ENCODE measurements at places on chromosomes 3 and 15.
A peak's percentile ranks its signal among the peaks of the same experiment; 100 is the strongest.

DNA sequence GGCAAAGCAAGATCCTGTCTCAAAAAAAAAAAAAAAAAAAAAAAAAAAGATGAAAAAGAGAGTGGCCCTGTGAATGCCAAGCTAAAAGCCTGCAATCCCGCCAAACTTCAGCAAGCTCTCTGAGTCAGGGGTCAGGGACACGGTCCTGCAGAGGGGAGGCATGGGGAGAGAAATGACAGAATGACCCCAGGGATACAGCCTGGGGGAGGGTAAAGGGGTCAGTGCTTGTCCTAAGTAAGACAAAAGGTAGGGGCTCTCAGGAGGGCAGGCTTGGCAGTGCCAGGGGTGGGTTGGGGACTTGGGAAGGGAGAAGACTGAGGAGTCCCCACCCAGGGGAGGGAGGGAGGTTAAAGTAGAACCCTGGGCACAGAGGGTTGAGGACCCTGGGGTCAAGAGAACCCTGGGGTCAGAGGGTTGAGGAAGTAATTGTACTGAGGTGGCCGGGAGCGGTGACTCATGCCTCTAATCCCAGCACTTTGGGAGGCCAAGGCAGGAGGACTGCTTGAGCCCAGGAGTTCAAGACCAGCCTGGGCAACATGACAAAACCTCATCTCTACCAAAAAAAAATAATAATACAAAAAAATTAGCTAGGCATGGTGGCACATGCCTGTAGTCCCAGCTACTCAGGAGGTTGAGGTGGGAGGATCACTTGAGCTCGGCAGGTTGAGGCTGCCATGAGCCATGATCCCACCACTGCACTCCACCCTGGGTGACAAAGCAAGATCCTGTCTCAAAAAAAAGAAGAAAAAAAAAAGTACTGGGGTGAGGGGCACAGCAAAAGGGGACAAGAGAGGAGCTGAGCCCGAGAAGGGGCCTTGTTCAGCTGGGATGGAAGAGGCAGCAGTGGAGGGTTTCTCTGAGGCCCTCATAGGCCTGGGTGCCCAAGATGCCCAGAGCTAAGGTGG, 5.2 kb upstream of the SEMA3B start:
- peak; percentile 58 for DNase-seq

DNA sequence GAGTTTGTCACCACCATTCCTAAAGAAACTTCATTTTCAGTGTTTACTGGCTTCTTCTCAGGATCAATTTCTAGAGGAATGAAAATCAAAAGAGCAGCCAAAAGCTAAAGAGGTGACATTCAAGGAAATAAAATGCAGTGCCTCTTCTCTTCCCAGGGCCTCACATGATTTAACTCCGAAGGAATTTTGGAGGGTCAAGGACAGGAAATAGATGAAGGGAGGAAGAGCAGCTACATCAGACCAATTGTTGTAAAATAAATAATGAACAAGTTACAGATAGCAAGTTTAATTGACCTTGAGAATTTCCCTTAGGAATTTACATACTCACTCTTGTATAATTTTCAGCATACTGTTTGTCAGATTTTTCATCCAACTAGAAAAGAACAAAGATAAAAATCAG, 78.1 kb downstream of the LRRFIP2 start:
- peak; percentile 76 for DNase-seq

DNA sequence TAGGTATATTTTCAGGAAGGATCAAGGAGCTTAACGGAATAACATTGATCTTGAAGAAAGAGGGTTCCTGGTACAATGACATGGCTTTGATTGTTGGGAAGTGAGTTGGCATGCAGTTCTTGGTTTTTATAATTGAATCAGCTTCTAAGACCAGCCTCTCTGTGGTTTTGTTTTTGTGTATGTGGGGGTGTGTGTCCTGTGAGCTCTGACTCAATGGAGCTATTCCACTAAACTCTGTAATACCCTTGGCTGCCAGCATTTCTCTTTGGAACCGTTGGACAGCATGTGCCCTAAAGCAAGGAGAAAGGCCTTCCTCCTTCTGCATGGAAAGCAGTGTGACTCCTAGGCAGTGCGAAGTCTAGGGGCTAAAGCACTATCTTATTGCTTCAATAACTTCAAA, 124.8 kb downstream of the EDEM1 start:
- no peak for DNase-seq

DNA sequence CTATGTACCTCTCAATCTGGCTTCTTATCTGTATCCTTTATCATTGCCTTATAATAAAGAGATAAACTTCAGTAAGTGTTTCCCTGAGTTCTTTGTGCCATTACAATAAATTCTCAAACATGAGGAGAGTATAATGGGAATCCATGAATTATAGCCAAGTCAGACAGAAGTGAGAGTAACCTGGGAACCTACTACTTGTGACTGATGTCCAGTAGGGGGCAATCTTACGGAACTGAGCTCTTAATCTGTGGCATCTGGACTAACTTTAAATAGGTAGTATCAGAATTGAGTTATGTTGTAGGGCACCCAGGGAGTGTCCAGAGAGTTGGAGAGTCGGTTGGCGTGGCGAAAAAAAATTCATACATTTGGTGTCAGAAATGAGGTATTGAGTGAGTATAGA, 542.6 kb downstream of the ZBBX start:
- DNase-seq: peak; percentile 17

DNA sequence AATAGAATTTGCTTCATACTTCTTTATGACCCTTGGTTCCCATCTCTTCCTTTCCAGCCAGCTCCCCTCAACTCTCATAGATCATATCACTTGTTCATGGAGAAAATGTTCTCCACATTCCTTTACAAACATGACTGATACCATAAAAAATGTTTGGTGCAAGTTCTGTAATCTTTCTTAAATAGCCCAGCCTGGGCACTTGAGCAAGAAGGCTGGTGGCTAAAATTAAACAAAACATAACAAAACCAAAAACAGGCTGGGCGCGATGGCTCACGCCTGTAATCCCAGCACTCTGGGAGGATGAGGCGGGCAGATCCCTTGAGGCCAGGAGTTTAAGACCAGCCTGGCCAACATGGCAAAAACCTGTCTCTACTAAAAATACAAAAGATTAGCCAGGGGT, 8.9 kb upstream of the POLR2M start:
- peak; percentile 50 for DNase-seq

DNA sequence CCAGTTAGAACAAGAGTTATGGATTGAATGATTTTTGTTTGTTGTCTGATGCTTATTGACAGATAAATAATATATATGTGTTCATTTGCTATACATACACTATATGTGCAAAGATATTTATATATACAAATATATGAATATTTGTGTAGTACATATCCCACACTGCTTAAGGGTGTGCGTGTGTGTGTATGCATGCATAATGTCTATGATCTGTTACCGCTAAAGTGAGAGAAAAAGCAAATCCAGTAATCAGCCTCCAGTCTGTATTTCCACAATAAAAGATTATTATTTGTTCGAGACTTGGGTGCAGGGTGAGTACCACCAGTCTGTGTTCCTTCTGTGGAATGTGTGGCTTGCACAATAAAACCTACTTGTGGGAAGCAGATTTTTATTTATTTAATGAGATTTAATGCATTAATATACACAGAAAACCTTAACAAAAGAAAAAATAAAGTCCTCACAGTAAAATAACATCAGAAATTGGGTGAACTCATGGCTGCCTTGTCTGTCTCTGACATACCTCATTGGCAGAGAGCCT, 366.0 kb upstream of the TBL1XR1 start:
- no peak for DNase-seq

- DNase-seq: no peak
Observed at GRCh38 chr3:193552923-193553322, 1.8 kb downstream of the ATP13A4 start.

DNA sequence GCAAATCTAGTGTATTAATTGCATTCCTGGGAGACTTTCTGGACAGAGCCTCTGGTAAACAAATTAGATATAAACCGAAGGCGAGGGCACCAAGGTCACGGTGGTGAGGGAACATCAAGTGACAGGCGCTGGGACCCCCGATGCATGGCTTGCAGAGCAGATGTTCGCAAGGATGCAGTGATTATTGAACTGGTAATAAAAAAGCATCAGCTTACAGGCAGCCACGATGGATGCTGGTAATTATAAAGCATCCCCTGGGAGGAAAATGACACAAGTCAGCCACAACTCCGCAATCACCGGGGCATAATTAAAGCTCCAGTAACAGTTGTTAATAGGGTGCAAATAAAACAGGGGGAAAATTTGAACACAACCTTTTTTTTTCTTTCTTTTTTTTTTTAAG, 231.1 kb upstream of the DPH6 start:
- no peak for DNase-seq

GRCh38 chr3:133121450-133121849, 83.3 kb downstream of the TMEM108 start:
- no peak for DNase-seq

DNA sequence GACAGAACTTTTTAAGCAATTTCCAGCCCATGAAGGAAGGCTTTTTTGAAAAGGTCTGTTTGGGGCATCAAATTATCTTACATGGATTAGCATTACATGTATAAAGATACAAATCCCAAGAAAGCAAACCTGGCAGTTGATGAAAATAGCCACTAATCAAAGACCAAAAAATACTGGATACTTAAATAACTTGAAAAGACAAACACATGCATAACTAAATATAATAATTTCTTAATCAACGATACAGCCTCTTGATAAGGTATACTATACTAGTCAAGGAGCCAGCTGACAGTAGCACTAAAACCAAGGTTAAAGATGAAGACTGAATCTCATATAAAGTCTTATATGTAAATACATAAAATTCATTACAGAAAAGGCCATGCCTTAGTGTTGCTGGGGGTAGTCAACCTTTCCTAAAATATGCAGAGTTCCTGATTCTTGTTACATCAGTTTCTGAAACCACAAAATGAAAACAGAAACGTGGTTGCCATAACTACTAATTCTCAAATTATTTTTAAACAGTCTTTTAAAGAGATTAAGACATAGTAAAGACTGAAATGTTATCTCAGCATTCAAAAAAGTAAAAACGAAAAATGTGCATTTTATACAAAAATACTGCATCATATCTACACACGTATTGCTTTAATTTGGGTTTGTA, 2.0 kb downstream of the ANKRD28 start:
- DNase-seq: peak; percentile 82

DNA sequence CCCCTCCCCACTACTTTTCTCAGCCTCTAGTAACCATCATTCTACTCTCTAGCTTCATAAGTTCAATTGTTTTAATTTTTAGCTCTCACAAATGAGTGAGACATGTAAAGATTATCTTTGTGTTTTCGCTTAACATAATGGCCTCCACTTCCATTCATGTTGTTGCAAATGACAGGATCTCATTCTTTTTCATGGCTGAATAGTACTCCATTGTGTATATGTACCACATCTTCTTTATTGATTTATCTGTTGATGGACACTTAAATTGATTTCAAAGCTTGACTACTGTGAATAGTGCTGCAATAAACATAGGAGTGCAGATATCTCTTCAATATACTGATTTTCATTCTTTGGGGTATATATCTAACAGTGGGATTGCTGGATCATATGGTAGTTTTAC, 699.8 kb upstream of the NR2F2 start:
- DNase-seq: no peak

DNA sequence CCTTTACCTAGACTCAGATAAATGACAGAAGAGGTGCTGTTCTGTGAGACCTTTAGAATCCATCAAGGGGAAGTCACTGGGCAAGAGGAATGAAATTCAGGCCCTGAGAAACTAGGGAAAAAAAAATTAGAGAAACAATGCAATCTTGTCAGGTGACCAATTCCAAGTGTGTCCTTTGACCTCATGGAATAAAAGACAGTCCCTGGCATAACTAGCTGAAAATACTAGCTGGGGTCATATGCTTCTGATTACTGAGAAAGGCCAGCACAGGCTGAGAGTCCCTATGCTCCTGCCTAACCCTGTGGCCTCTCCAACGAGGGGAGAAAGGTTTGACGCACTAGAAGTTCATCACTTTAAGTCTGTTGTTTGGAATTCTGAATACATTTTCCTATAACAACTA, 167.3 kb downstream of the XXYLT1 start:
- DNase-seq: peak; percentile 20

GRCh38 chr3:101938262-101938847, 89.0 kb downstream of the NFKBIZ start:
- DNase-seq: peak; percentile 25

DNA sequence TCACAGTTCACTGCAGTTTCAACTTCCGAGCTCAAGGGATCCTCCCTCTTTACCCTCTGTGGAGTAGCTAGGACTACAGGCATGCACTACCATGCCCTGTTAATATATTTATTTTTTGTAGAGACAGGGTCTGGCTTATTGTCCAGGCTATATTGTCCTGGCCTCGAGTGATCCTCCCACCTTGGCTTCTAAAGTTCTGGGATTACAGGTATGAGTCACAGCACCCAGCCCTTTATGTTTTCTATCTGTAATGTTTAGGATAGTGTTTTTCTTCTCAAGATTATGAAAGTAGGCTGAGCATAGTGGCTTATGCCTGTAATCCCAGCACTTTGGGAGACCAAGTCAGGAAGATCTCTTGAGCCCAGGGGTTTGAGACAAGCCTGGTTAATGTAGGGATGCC, 11.9 kb upstream of the SCG3 start:
- no peak for DNase-seq

DNA sequence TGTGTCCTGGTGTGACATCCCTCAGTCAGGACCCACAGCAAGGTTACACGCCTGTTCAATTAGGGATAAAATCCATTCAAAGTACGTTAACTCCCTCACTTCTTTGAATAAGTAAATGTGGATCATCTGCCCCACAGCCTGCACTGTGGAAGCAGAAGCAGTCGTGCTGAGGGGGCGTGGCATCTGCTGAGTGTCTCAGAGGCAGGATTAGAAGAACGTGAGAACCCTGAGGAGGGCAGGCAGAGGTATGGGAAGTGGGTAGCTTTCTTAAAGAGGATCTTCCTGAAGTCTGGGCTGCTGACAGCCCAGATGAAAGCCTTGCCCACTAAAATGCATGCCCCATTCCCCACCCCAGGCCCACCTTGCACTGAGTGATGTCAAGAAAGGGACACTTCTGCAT, 28.5 kb downstream of the CRABP1 start:
- DNase-seq: no peak

GRCh38 chr3:134317106-134317947, 56.9 kb downstream of the AMOTL2 start:
- peak; percentile 94 for DNase-seq

DNA sequence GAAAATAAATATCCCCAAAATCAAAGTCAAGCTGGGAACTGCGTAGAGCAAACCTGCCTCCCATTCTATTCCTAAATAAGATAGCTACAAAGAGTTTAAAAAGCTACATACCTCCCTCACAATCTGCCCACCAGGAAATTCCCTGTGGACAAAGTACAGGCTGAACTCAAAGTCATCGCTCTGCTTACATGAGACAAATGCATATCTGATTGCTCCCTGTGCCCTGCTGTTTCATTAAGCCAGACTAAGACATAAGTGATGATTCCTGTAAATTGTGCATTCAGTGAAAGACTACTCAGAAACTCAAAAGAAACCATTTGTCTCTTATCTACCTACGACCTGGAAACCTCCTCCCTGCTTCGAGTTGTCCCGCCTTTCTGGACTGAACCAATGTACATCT, 28.5 kb upstream of the EIF4A2 start:
- no peak for DNase-seq

- DNase-seq: no peak
Observed at GRCh38 chr3:14206548-14207177, 28.0 kb downstream of the LSM3 start.

GRCh38 chr15:48433226-48433886, 102.1 kb downstream of the DUT start:
- DNase-seq: peak; percentile 85
